Neural progenitor cell (in vitro differentiated cells): ENCODE measurements at places on chromosomes 3 and 15. TPM values are rescaled to one million over a fixed set of nuclear protein-coding genes. Genes with fewer than 3 reads are reported as not detected.

DNA sequence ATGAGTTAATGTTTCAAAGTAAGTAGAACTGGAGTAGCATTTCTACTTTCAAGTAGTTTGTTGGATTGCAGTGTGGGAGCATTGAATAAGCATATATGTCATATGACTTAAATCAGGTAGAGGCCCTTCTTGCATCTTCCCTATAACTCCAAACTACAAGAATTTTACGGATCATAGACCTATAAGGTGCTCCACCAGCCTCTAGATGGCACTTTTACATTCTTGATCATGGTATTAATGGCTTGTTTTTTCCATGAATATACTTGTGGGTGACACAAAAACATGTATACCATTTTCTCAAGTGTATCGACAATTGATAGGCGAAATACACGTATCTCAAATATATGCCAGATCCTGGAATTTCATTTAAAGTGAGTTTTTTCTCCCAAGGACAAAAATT, 311.1 kb downstream of the ZPLD1 start:
- no peak for DNase-seq

- peak; percentile 65 for DNase-seq
Observed at GRCh38 chr3:129596194-129597086, 10.0 kb downstream of the PLXND1 start.

- DNase-seq = no peak
Observed at GRCh38 chr3:53604232-53604631, 109.8 kb downstream of the CACNA1D start.

- DNase-seq = no peak
Observed at GRCh38 chr3:14126017-14126886, 1.4 kb downstream of the TMEM43 start.

- no peak for DNase-seq
Observed at GRCh38 chr15:52252781-52253180, 42.8 kb downstream of the MYO5C start.

GRCh38 chr3:181735911-181736310, 24.2 kb downstream of the SOX2 start:
- DNase-seq = no peak

DNA sequence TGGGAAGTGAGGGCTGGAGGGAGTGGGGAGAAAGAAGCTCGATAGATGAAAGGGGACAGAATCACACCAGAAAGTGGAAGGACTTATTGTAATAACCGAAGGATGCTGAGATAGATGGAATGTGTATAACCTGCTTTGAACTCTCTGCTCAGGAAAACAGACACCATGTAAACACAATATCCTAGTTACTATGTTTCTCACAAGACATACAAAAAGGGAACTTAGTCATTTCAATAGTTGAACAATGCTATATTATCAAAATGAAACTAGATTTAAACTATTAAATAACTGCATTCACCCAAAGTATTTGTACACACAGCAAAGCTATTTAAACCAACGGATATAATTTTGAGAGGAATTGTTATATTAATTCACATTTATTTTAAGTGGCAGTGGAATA, 108.3 kb upstream of the GADL1 start:
- DNase-seq = no peak

GRCh38 chr15:51600114-51600513, 22.5 kb downstream of the DMXL2 start:
- no peak for DNase-seq

GRCh38 chr3:53221827-53222182, 34.0 kb downstream of the TKT start:
- DNase-seq = no peak

DNA sequence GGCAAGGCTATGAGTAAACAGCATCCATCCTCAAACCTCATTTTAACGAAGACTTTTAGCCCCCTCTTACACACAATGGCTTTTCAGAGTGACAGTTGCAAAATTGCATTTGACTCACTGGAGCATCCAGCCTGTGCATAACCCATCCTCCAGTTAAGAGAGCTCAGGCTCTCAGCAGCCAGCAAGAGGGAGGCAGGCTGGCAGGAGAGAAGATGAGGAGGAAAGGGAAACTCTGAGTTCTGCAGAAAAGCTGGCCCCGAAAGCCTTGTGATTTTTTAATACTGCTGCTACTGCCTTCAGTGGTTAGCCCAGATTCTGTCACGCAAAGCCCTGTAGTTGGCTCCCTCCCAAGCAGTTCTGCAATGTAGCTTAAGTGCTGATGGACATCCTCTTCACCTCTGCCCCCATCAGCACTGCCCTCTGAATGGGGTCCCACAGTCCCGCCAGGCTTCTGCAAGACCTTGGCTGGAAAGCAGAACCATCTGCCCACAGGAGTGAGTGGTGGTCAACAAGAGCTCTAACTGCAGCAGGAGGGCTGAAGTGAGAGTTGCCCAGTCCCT, 371.3 kb downstream of the EPHB1 start:
- DNase-seq = no peak

GRCh38 chr15:96264351-96264798, 66.1 kb upstream of the NR2F2 start:
- DNase-seq = no peak

DNA sequence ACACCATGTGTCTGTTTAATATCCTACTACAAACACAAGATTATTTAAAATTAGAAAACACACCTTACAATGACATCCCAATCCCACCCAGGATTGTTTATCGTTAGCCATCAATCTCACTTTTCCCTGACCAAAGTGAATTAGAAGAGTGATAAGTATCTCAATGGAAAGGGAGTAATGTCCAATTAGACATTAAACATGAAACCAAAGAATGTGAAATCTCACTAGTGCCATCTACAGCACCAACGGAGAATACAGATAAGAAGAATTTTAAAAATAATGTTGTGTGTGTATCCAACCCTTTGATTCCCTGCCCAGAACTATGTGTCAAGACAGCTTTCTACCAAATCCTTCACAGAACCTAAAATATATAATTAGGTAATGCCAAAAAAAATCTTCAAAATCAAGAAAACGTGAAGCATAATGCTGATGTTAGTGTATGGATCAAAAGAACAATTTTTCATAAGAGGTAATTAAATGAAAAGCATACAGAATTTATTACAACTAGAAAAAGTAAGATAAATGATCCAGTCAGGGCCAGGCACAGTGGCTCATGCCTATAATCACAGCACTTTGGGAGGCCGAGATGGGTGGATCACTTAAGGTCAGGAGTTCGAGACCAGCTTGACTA, 64.2 kb downstream of the SCAPER start:
- DNase-seq = peak; percentile 22

DNA sequence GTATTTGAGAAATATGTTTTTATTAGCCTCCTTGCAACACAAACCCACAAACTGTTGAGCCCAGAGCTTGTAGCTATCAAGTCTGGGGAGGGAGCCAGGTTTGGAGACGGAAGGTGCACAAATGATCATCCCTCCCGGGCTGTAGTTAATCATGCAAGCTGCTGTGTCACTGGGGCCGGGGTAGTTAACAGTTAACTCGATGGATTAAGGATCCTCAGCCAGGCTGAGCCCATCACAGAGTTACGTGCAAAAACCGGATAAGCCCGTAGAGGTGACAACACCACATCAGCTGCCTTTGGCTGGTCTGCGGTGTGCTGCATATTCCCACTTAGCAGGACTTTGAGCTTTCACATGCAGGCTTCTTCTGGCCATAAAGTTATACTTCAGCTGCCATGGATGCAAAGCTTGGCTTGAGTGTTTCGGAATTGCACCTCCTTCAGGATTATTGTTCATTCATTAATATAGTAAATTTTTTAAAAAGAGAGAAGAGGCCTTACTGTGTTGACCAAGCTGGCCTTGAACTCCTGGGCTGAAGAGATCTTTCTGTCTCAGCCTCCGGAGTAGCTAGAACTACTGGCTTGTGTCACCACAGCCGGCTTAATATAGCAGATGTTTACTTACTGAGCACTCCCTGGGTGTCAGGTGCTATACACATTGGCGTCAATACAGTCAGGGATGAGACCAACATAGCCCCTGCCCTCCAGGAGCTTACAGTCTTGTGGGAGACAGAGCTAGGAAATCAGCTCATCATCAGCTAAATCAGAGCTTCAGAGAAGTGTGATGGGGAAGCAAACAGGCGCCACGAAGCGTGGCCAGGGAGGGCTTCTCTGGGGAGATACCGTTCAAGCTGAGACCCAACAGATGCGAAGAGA, 226.8 kb upstream of the BHLHE40 start:
- DNase-seq = peak; percentile 11

GRCh38 chr15:95162531-95162930, 931.2 kb downstream of the MCTP2 start:
- DNase-seq = no peak

DNA sequence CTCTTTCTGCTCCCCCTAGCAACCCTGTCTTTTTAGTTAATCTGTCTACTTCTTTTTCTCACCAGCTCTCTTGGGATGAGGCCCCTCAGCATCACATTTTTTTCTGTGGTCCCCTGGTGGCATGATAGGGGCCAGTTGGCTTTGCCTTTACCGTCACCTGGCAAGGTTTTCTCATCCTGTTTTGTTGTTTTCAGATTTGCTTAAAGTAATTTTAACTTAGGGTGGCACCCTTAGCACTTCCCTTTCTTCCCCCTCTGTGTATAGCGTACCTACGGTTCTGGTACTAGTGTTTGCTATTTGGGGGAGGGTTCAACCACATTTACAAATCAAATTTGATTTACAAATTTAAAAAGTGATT, 35.6 kb downstream of the PDCD6IP start:
- no peak for DNase-seq

- DNase-seq = no peak
Observed at GRCh38 chr3:59563072-59563605, 513.3 kb upstream of the CFAP20DC start.

GRCh38 chr15:86849136-86849535, 769.5 kb downstream of the AGBL1 start:
- DNase-seq = no peak

- DNase-seq = no peak
Observed at GRCh38 chr3:16916840-16917239, 32.1 kb downstream of the PLCL2 start.

GRCh38 chr3:113008117-113008516, 17.3 kb downstream of the GTPBP8 start:
- no peak for DNase-seq

GRCh38 chr15:63597038-63597790, at the start of gene FBXL22:
Gene FBXL22 (plus strand): TSS chr15:63597387. CDS start chr15:63597393, 6 bp downstream.
- no peak for DNase-seq

DNA sequence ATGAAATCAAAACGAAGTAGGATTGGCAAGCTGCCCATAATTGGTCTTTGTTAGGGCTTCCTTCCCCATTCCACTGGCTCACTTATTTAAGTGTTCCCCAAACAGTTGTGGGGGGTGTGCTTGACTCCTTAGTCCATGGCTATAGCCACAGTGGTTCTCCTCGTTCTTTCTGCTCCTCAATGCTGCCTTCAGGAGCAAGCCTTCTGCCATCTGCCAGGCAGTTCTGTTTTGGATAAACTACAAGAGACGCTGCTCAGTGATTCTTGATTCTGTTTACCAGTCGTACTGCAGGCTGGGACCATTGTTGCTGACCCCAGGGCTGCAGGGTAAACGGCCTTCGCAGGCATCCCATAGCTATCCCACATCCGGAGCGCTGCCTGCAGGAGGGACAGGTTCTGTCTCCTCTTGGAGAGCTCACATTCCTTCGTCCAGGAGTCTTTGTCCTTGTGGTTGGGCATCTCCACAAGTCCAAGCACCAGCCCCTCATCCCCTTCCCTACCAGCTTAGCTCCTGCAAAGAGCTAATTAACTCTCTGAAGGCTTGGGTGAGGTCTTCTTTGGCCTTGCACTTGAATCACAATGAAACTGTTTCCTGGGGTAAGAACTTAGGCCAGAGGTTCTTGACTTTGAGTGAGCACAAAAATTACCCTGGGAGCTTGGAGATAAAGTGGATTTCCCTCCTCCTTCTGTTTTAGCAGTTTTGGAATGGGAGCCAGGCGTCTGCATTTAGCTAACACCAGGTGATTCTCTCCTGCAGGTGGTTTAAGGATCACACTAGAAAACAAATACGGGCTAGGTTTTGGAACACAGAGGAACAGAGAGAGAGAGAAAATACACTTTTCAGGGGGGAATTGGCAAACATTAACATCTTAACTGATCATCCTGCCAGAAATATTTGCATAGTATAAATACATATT, 114.9 kb downstream of the SV2B start:
- DNase-seq = no peak

GRCh38 chr3:172646439-172647015, 64.3 kb downstream of the NCEH1 start:
- no peak for DNase-seq

DNA sequence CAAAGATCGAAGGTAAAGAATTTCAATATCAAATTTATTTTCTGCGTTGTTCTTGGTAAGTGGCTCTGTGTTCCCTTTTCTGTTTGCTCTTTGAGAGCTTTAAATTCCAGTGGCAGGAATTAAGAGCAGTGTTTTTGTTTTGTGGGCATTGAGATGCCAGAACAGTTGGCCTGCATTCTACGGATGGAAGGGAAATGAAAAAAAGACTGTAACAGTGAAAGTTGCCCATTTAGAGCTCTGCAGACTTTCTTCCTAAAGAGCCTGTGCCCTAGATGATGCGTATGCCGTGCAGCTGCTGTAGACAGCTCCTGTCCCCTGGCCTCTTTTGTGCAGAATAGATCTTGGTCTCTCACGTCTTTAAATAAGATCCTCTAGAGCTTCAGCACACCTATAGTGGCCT, 58.8 kb downstream of the KAT2B start:
- peak; percentile 18 for DNase-seq

DNA sequence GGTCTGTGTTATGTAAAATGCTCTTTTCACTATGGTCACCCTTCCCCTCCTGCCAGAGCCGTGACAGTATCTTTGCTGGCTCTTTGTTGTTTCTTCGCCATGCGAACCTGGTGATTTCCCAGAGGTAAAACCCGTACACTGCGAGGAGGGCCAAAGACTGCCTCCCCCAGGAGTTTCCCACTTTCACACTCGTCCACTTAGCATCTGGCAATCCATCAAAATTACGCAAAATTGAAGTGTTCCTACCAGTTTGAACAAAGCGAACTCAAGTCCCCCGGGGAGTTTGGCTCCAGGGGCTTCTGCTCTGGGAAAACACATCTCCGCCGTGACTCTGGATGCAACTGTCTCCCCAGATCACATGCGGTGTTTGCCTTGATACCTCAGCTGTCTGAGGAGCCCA, 239.9 kb downstream of the FAM43A start:
- no peak for DNase-seq

The CHRD gene
- 2.3 and 6.8 TPM in 2 replicates for total RNA-seq

The PATL2 gene
- 0.68 TPM in 1 of 2 replicates, not detected in the other for total RNA-seq

The TMEM89 gene
- not detected in 2 replicates for total RNA-seq

The ADIPOQ gene
- not detected in 2 replicates for total RNA-seq

The FETUB gene
- total RNA-seq = not detected in 2 replicates

The ARPP21 gene
- total RNA-seq = 0.19 TPM in 1 of 2 replicates, not detected in the other

The KBTBD13 gene
- total RNA-seq = not detected in 2 replicates

The SAMD7 gene
- total RNA-seq = not detected in 2 replicates

The OIP5 gene
- 70.2 and 80.9 TPM in 2 replicates for total RNA-seq

The ECE2 gene
- 0.15 TPM in 1 of 2 replicates, not detected in the other for total RNA-seq

The TRPM1 gene
- not detected in 2 replicates for total RNA-seq

The CP gene
- 0.90 TPM in 1 of 2 replicates, not detected in the other for total RNA-seq

The ARL6IP5 gene
- total RNA-seq = 50.5 and 72.4 TPM in 2 replicates
